ENCODE measurements at places on chromosomes 11 and 22.
A peak's percentile ranks its signal among the peaks of the same experiment; 100 is the strongest.

GRCh38 chr11:44775366-44775984 is 48.7 kb downstream of the TSPAN18 start:
- DNase-seq: peak; percentile 80

DNA sequence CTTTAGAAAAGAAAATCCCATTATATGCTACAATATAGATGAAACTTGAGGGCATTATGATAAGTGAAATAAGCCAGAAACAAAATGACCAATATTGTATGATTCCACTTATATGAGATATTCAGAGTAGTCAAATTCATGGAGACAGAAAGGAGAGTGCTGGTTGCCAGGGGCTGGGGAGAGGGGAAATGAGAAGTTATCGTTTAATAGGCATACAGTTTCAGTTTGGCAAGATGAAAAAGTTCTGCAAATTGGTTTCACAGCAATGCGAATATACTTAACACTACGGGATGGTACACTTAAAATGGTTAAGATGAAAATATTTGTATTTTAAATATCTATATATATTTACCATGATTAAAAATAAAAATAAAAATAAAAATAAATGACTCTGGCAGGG is 31.1 kb upstream of the RDX start:
- no peak for DNase-seq

DNA sequence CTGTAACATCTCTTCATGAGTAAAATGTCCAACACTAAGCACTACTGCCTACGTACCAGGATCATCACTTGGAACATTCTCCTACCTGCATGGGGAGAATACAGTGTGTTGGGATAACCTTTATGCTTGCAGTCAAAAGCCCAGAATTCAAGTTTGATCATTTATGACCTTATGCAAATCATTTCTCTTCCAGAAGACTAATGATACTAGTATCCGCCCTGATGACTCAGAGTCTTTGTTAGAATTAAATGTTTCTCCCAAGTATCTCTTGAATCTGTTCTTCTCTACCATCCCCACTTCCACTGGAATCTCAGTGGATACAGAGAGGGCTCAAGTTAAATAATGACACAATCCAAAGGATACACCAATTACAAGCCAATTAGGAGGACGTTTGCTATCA is 12.4 kb downstream of the MAJIN start:
- no peak for DNase-seq

- DNase-seq: no peak
Observed at GRCh38 chr22:42171417-42171816, 40.8 kb upstream of the CYP2D6 start.

GRCh38 chr22:35375031-35375430 is 5.9 kb upstream of the HMOX1 start:
- DNase-seq: no peak

DNA sequence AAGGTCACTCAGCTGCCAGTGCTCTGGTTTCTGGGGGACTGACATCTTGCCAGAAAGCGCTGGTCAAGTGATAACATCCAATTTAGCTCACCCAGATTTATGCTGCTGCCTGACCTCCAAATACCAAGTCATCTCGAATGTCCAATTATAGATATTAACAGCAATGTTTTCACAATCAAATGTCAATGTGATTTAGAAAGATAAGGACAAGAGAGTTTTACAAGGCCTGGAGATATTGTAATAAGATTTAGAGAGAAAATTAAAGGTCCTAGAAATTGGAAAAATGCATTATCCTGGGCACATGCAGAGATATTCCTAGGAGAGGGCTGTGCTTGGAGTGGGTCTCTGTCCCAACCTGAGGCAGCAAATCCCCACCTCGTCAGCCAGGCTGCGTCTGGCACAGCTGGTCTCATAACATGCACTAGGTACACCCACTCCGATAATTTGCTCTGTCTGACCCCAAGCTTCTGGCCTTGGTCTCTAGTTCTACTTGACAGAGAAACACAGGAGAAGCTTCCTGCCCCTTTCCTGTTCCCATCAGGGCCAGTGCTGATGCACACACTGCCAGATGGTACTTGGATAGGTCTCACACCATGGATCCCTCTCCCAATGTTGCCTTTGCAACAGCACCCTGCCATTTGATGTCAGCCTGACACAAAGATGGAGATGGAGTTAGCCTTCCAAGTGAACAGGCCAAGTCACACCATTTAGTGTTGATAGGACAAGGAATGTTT is 28.6 kb downstream of the USH1C start:
- no peak for DNase-seq

DNA sequence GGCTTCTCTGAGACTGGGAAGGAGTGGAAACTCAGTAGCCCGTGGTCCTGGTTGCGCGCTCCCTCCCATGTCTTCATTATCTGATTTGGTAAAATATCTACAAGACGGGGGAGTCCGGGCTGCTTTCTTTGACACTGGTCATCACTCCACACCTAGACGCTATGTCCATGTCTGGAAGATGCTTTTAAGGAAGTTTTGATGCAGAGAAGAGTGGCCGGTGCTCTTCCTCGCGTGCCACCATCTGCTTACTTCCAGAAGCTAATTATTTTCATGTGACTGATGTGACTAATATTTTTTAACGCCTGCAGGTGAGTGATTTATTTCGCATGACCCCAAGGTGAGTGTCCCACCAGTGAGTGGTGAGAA is 339 bp upstream of the TRIM21 start:
- DNase-seq: no peak

DNA sequence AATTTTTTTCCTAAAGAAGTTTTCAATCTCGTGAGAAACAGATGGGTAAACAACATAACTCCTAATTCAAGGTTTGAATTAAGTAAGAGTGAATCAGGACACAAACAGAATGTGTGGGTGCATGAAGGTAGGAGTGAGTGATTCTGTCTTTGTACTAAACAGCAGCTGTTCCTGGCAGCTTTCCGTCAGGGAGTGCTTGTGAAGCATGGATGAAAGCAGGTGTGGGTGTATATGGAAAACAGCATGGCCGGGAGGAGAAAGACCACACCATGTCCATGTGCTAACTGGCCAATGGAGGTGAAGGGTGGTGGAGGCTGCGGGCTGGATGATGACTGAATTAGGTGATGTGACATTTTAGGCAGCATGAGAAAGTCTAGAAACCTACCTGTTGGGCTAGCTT is 49.6 kb downstream of the BARX2 start:
- DNase-seq: no peak

DNA sequence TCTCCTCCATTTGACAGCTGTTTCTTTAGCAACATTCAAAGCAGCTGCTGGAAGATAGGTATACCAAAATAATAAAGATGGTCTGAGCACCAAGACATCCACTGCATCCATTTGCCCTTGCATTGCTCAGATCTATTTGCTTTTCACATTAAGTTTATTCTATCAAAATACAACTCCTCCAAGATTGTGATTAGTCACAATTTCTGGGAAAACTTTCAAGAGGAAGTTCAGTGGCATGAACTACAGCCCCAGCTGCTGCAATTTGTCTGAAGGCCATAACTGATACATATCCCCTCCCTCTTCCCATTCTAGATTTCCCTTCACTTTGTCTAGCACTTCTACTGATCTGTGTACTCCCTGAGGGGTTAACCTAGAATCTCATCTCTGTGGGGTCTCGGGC is 117.5 kb upstream of the CEP126 start:
- DNase-seq: no peak
